ENCODE measurements at places on chromosomes 13 and 19. TPM values are rescaled to one million over a fixed set of nuclear protein-coding genes. Genes with fewer than 3 reads are reported as not detected.

The CGB1 gene
- total RNA-seq, result not detected

The MBD3L1 gene
- not detected for total RNA-seq

The ZNF610 gene
- total RNA-seq, result 0.64 TPM

GRCh38 chr19:31340042-31341025 lies 8.9 kb downstream of the TSHZ3 start:
- H3K4me3 ChIP-seq, result peak overlapping the region; percentile 16
- no peak for DNase-seq
- H3K36me3 ChIP-seq, result no peaks in the 10 kb centered on the region

GRCh38 chr13:74052402-74052928 lies 81.7 kb downstream of the KLF12 start:
- peaks cover 4% of the 10 kb centered on the region for H3K36me3 ChIP-seq
- H3K4me3 ChIP-seq, result no peak overlapping the region
- no peaks in the 10 kb centered on the region for H3K27me3 ChIP-seq
- H3K4me1 ChIP-seq, result peaks cover 84% of the 10 kb centered on the region
- no peak overlapping the region for H3K27ac ChIP-seq

The CPB2 gene
- not detected for total RNA-seq

All from activated naive CD4-positive, alpha-beta T cell treated with anti-CD3 and anti-CD28 coated beads for 36 hours (primary cell).